Fibroblast of mammary gland (primary cell): ENCODE measurements at places on chromosomes 1 and 21.

GRCh38 chr1:3192825-3193224, 123.8 kb downstream of the PRDM16 start:
- no peak for DNase-seq

DNA sequence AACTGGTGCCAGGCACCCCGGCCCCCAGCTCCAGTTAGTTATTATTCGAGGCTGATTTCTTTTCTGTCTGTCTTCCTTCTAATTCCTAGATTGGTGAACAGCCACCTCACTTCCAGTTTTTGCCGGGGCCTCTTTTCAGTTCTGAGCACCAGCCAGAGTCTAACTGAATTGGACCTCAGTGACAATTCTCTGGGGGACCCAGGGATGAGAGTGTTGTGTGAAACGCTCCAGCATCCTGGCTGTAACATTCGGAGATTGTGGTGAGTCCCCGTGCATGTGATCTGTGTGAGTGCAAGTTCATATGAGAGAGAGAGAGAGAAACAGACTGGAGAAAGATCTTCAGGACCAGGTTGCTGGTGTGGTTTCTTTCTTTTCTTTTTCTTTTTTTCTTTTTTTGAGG, 13.5 kb downstream of the NLRP3 start:
- peak; percentile 8 for DNase-seq

DNA sequence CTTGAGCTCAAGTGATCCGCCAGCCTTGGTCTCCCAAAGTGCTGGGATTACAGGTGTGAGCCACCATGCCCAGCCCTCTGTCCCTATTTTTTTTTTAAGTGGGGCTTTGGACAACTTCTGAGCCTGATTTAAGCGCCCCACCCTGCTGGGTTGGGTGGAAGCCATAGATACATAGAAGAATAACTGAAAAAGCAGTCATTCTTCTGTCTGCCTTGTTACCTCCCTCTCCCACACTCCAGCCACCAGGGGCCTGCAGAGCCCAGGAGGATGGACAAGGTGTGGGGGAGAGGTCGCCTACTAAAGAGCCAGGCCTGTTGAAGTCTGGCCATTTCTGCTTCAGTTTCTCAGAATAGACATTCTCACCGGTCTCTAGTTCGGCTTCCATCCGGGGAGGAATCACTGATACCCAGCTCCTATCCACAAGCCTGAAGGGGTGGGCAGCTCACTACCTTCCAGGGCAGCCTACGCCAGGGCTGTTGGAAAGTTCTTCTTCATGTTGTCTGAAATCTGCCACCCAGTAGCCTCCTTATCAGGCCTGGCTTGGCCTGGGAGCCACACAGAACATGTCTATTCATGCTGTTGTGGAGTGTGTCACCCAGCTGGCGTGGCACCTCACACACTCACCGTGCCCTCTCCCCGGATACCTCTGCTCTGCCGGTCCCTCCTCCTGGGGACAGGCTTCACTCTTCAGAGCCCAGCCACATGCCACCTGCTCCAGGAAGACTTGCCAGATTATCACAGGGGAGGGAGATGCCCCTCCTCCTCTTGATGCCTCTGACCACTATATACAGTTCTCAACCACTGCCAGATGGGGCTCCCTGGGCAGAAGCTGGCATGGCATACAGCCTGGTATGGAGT, 27.7 kb downstream of the KNCN start:
- DNase-seq, result no peak

GRCh38 chr1:58839846-58840835, 56.3 kb upstream of the JUN start:
- DNase-seq, result peak; percentile 57

GRCh38 chr1:54976747-54977146, 3.7 kb upstream of the TMEM61 start:
- no peak for DNase-seq

GRCh38 chr1:200708769-200709168, 29.9 kb upstream of the CAMSAP2 start:
- DNase-seq, result peak; percentile 31

- no peak for DNase-seq
These were observed 19.6 kb upstream of the PLD5 start for GRCh38 chr1:242544071-242544470.

DNA sequence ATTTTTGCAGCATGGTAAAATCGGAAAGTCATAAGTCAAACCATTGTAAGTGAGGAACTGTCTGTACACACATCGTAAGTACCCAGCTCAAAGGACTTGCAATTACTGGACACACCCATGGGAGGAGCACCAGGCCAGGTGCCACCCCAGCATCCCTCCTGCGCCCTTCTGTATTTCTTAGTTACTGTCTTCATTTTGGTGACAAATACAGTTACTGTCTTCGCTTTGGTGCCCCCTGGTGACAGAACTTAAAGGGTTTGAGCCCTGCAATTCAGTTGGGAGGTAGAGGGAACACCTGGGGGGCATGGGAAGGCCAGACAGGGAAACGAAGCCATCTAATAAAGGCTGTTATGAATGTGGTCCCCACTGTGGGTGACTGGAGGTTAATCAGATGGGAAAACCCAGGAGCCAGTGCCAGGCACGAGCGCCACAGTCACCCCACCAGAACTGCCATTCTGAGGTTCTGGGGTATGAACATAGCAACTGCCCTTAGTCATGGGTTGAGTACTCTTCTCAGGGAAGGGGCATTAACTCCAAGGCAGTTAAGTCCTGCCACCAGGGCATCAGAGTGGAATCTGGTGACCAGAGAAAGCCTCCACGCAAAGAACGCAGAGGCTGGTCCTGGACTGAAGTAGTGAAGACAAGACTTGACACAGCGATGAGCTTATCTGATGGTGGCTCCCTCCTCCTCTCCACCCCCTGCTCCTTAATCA, 612.9 kb downstream of the PTPRU start:
- DNase-seq, result peak; percentile 23

DNA sequence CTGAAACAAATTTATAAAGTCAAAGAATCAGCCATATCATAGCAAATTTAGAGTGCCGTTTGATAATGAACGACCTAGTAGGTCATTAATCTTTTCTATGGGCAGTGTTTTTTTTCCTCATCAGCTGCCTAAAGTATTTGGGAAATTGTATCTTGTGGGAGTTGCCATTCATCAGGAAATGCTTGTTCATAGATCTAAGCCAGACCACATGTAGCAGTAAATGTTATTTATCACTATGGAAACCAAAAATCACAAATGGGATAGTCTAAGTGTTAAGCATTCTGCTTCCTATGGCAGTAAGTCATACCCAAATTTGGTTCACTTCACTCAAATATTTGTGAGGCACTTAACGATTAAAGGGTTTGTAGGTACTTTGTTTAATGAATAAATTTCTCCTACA, 52.9 kb downstream of the LRRC8D start:
- peak; percentile 60 for DNase-seq

GRCh38 chr1:203408486-203409481, 57.9 kb upstream of the FMOD start:
- peak; percentile 85 for DNase-seq

- no peak for DNase-seq
These were observed 118.8 kb downstream of the RWDD3 start for GRCh38 chr1:95352767-95353166.

- no peak for DNase-seq
These were observed 43.6 kb upstream of the GUCA2B start for GRCh38 chr1:42109600-42109999.

GRCh38 chr1:15417059-15417934, 7.6 kb downstream of the EFHD2 start:
- DNase-seq, result peak; percentile 63

- DNase-seq, result no peak
These were observed 54.1 kb upstream of the GPR37L1 start for GRCh38 chr1:202068596-202068995.

- DNase-seq, result peak; percentile 93
These were observed 556.5 kb downstream of the PTBP2 start for GRCh38 chr1:97277891-97278654.

GRCh38 chr1:6103111-6103853, 57.6 kb downstream of the KCNAB2 start:
- no peak for DNase-seq

GRCh38 chr1:237166086-237166485, 124.1 kb downstream of the RYR2 start:
- DNase-seq, result no peak

DNA sequence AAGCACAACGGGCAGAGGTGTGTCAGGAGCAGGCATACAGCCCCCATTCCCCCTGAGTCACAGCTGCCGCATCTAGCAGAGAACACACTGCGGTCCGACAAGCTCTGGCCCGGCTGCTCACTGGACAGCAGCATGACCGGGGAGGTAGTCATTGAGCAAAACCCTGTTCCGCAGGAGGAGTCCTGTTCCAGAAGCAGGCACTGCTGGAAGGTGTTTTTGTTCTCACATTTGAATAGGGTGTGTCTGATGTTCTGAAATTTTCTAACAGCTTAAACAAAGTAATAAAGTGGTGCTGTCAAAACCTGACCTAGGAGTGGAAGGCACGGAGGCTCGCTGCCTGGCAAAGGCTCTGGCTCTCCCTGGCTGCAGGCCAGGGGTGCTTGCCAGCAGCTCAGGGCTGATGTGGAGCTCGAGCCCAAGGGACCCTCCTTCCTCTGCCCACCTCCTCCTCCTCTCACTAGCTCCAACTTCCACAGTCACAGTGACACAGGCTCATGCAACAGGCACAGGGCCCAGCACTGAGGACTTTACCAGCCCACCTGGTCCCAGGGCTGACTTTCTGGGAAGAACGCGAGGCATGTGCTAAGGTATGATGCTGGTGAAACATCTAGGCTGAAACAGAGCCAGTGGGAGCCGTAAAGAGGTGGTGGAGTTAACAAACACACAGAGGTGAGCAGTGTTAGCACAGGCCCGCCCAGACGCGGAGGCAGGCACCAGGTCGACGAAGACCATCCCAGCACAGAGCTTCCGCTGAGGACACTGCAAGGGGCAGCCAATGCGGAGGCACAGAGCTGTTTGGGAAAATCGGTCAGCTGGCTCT, 118.6 kb upstream of the IFFO2 start:
- DNase-seq, result no peak

DNA sequence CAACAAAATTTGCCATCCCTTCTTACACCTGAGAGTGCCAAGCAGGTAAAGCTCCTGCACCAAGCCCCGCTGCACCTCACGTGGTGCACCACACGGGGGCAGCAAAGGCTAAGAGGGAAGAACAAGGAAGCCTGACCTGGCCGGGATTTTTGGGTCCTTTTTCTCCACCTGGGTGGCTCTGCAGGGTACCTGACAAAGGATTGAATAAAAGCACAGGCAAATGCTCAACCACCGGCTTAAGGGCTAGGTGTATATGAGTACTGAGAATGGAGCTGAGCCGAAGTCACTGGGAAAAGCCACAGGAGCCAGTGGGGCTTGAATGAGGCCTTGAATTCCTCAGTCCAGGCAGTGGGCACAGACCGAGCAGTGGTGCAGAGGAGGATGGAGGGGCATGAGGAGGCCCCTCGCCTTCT, 36.4 kb downstream of the ZNF697 start:
- DNase-seq, result peak; percentile 28

DNA sequence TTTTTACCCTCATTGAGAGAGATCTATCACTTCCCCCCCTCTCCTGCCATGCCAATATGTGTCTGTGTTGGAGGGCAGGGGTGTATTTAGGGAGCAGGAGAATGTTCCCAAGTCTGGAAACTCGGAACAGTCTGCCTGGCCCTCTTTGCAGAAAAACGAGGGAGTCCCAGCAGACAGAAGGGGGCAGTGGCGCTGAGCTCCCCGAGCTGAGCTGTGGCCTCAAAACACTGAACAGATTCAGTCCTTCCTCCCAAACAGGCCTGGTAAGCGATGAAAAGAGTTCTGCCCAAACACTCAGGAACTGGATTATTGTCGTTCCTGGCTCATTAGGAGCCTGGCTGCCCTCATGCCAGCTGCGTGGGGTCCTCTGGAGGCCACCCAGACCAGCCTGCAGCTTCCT, 981 bp downstream of the CLDN14 start:
- no peak for DNase-seq
